Substantia nigra (tissue), 51 donors: ENCODE measurements at places on chromosomes 6 and 20.

- DNase-seq = no peak
Measured at GRCh38 chr6:144086959-144087358, 8.4 kb downstream of the SF3B5 start.

DNA sequence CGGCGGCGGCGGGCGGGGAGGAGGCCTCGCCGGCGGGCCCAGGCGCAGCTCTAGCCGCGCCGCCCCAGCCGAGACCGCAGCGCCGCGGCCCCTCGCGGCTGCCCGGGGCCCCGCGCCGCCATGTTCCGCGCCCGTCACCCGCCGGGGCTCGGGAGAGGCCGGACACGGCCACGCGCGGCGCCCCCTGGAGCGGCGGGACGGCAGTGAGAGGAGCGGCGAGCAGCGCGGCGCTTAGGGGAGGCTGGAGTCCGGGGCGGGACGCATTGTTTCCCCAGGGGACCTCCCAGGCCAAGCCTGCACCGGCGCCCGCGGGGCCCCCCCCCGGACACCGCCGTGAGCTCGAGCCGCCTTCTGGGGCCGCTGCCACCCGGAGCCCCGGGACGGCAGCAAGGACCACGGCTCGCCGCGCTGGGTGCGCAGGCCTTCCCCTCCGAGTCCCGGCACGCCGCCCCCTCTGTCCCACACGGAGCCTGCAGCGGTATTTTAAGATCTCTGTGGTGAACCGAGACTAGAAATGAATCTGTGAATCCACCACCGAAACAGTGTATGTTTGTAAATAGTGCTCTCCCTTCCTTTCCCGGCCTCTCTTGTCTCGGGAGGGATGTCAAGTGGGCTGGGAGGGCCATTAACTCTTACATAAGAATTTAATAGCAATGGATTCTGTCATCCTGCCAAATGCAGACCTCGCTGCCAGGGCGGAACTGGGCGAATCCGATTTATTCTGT is 424 bp upstream of the KIF13A start:
- peak; percentile 63 for DNase-seq

DNA sequence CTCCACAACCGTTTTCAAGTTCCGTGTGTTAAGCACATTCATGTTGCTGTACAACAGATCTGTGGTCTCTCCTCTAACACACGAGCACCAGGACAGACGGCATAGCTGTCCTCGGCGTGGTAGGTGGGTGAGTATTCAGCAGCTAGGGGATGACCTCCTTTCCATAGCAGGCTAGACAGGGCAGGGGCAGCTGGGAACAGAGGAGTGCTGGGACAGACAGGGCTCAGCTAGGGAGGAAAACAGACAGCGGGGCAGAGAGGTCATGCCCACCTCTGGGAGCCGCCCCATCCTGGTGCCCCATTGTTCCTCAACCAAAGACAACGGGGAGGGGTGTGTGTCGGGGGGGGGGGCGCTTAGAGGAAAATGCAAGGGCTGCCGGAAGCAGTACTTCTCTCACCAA is 271.5 kb upstream of the FOXQ1 start:
- no peak for DNase-seq

DNA sequence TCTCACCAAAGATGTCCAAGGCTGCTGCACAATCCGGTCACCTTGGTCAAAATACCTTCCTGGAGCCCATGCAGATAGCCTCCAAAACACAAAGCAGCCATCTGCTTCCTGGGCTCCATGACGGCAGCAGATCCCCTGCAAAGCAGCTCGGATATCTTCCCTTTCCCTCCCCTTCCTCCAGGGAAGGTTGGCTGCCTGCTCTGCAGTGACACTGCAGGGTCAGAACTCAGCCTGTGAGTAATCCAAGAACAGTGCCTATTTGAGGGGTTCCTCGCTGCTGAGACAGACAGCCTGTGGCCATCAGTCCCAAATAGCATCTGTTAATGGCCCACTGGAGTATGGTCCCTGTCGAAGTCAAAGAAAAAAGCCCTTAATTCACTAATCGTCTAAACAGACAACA is 270.8 kb downstream of the PREX1 start:
- DNase-seq = no peak

DNA sequence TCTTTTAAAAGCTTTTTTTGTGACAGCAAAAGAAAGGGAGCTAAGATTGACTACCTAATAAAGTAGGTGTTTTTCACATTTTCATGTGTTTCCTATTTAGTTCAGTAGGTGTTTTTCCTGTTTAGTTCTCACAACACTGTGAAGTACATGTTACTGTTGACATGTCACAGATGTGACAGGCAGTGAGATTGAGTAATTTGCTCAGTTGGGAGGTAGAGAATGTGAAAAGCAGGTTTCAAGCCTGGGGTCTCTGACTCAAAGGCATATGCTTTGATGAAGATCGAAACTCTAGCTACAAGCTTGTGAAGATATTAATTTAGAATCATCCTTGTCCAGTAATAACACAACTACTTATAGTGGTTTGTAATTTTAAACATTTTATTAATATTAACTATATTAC is 43.1 kb downstream of the SLX4IP start:
- DNase-seq = no peak

- DNase-seq = no peak
Measured at GRCh38 chr6:137973201-137973600, 106.1 kb downstream of the TNFAIP3 start.

- DNase-seq = no peak
Measured at GRCh38 chr6:119446115-119446554, 96.6 kb upstream of the MAN1A1 start.
